ENCODE measurements at places on chromosomes 13 and 19.

- no peak for DNase-seq
Measured at GRCh38 chr13:45082964-45083363, 37.3 kb upstream of the GTF2F2 start.

DNA sequence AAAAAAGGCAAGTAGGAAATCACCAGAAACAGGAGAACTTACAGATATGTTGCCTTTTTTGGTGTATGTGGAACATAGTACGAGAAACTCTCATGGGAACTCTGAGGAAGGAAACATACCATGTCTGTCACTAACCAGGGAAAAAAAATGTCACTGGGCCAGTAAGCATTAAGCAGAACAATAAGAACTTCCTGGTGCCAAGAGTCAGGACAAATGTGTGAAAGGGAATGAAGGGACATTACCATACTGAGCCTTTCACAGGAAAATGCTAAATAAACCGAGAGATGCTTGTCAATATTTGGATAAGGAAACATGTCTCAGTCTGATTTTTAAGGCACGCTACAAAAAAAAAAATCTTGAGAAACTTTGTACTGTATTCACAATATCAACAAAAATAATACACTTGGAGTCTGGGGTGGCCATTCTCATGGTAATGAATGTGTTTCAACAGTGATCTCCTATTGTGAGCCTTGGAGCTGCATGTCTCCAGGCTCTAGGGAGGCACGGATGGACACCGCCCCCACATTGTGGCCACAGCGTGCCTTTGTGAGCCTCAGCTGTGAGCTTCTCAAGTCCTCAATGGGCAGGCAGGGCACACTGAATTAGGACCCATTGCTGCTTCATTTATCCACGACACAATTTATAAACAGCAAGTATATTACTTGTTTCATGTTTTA, 113.0 kb upstream of the ARGLU1 start:
- no peak for DNase-seq

- DNase-seq, result no peak
Measured at GRCh38 chr19:54341295-54341694, 2.3 kb upstream of the LILRA4 start.

GRCh38 chr13:67119481-67119894, 110.6 kb downstream of the PCDH9 start:
- DNase-seq, result peak; percentile 25

GRCh38 chr19:4803736-4804695, 12.5 kb downstream of the FEM1A start:
- DNase-seq, result peak; percentile 52

DNA sequence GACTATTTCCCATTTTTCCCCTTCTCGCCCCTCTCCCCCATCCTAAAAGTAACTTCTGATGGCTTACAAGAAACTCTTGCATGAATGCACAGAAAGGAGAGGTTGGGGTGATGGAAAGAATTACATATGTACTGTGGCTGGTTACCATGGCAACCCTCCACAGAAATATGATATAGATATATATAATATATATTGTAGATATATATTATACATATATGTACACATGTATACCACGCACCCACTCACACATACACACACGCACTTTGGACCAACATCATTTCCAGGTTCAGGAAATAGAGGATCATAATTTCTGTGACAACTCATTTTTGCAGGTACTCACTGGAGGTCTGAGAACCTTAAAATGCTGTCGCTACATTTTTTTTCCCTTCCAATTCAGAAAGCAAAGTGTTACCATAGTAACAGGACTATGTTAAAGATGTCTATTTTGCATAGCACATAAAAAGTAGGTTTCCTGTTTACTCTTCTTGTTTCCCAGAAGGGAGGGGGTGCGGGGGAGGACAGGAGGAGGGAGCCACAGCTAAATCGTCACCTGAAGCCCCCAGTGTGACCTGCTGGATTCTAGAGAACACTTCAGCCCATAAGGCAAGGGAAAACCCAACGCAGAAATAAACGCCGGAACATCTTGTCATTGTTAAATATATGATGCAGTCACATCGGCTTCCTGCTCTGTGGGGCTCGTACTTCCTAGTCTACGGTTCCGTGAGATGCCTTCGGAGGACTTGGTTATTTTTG, 44.7 kb downstream of the EFNB2 start:
- no peak for DNase-seq

- DNase-seq, result no peak
Measured at GRCh38 chr13:88005188-88005587, 334.0 kb downstream of the SLITRK5 start.

DNA sequence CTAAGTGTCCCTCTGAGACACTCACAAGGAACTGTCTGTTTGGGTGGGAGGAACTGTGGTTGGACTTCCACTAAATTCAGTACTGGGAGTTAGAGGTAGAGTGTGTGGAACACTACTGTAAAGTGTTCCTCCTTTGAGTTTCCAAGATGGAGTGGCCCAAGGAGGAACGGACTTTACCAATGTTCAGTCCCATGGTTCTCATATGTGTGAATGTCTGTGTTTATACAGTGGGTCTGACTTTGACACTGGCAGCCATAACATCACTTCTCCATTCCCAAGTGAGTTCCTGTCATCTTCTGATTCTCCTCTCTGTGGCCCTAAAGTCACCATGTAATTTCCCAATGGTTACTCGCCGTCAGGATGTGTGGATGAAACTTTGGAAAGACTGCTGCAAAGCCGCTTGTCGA, 136.8 kb upstream of the SERP2 start:
- DNase-seq, result no peak

GRCh38 chr13:108897955-108898354, 268.5 kb downstream of the MYO16 start:
- DNase-seq, result no peak

GRCh38 chr19:18605546-18606280, 886 bp downstream of the CRLF1 start:
- no peak for DNase-seq

- DNase-seq, result no peak
Measured at GRCh38 chr19:8458380-8458779, 13.6 kb downstream of the HNRNPM start.

DNA sequence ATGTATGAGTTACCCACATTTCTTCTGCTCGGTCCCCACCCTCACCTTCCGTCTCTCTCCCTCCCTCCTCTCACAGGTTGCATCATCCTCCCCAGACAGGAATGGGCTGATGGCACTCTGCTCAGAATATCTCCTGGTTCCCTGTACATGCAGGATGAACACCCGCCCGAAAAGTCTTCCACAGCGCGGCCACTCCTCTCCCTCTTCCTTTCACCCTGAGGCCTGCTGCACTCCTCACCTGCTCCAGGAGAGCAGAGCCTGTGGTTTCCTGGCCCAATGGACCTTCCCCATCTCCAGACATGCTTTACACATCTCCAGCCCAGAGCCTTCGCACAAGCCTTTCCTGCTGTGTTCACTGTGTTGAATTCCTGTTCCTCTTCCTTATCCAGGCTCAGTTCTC, 40.9 kb downstream of the GSX1 start:
- DNase-seq, result no peak

- no peak for DNase-seq
Measured at GRCh38 chr13:110885966-110886869, 28.7 kb downstream of the ANKRD10 start.

DNA sequence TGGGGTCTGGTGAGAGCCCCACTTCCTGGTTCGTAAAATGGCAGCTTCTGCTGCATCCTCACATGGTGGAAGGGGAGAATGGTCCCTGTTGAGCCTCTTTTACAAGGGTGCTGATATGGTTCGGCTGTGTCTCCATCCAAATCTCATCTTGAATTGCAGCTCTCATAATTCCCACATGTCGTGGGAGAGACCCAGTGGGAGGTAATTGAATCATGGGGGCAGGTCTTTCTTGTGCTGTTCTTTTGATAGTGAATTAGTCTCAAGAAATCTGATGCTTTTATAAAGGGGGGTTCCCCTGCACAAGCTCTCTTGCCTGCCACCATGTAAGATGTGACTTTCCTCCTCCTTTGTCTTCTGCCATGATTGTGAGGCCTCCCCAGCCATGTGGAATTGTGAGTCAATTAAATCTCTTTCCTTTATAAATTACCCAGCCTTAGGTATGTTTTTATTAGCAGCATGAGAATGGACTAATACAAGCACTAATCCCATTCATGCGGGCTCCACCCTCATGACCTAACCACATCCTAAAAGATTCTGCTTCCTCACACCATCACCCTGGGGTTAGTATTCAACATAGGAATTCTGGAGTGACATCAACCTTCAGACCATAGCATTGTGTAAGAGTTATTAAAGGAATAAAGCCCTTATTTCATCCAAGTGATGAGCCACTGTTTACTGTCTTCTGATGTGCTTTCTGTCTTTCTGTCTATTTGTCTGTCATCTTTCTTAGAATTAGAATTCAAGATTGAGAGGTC, 159.0 kb upstream of the IRS2 start:
- DNase-seq, result no peak

DNA sequence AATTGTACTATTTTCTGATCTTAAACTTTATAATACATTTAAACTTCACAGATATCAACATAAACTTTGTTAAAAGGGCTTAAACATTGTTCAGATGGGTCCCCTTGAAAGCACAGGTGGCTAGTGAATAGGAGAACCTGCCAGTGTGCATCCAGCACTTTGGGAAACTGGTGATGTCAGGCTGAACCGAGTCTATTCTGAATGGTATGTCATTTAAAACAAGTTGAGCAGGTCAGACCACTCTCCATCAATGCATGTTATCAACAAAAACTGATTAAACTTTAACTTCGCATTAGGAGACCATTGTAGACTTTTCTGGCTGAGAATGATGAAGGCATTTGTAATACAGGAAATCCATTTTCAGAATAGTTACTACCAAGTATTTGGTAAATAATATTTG, 50.1 kb upstream of the FREM2 start:
- DNase-seq, result no peak

DNA sequence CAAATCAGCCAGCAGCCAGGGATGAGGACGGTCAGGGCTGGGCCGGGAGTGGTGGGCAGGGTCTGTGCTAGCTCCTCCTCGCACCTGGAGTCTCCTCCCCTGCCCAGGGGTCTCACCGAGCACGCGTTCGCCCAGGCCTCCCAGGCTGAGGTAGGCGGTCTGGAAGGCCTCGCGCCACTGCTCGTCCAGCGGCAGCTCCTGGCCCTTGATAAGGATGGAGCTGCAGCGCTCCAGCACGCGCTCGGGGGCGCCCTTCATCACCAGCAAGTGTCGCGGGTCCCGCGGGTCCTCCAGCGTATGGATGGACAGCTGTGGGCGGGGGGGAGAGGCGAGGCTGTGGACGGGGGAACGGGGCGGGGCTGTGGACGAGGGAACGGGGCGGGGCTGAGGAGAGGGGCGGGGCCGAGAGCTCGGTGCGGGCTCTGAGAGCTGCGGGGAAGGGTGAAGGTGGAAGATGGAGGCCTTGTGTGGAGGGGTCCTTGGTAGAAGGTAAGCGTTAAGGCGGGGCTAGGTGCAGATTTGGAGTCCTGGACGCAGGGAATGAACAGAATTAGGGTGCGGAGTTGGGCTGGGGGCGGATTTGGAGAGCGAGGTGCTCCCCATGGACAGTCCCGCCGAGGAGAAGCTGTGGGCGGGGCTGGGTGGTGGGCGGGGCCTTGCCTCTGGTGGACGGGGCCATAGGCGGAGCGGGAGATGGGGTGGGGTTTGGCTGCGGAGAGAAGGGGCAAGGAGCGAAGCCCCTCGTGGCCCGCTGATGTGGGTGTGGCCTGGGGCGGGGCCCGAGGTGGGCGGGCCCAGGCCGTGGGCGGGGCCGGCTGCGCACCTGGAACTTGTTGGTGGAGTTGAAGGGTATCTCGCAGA, 5.7 kb downstream of the ATP4A start:
- peak; percentile 89 for DNase-seq

- DNase-seq, result no peak
Measured at GRCh38 chr19:1067341-1067957, 482 bp downstream of the ARHGAP45 start.

DNA sequence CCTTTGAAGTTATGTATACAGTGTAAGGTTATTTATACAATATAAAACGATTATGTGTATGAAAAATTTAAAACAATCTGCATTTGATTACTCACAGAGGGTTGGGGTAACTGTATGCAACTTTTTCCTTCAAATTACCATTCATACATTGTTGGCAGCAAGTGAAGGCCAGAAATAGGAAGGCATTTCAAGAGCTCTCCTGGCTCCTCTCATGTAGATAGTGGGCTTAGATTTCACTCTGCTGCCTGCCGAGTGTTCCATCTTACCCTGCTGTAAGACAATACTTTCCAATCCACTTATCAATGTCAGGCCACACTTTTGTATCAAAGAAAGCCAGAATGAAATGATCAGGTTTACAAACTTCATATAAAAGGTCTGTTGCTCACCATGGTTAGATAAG, 245.2 kb downstream of the DNAJC15 start:
- DNase-seq, result no peak

GRCh38 chr19:33868076-33868735, 71.5 kb downstream of the KCTD15 start:
- no peak for DNase-seq

- no peak for DNase-seq
Measured at GRCh38 chr19:46861691-46862502, 1.1 kb downstream of the ARHGAP35 start.

Data from A549 (cell line).